ENCODE measurements at places on chromosomes 16 and 17.

DNA sequence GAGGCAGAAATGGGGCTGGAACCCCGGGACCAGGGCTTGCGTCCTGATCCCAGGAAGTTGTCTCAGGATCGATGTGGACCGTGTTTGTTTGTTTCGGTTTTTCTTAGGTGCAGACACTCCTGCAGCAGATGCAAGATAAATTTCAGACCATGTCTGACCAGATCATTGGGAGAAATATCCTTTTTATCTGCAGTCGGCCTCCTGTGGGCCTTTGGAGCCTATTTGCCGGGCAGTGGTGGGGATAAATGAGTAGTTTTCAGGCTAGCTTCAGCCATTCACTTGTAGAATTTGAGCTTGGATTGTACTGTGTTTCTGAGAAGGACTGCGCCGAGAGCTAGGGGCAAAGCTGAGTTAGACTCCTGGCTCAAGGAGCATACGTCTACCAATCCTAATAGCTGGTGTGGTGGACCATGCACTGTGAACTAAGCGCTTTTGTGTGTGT lies 816 bp downstream of the HSBP1 start:
- DNase-seq = no peak

GRCh38 chr16:19601083-19601976 lies 45.8 kb downstream of the VPS35L start:
- DNase-seq = peak; percentile 36

DNA sequence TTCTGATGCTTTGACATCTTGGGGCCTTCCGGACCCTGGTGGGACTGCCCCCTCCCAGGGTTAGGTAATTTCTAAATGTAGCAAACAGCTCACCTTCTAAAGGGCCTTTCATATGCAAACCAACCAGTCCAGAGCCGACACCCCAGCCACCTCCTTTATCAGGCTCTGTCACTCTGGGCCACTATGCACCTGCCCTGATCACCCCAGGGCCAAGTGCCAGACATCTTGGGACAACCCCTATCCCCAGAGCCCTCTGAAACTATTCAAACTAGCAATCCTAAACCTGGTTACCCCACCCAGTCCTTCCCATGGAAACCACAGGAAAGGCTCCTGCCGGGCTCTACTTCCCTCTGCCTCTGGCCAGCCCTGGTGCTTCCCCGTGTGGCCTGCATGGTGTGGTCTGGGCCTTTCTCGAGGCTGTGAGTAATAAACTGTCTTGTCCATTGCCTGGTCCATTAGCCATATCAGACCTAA lies 91.2 kb upstream of the TNRC6C start:
- DNase-seq = no peak

GRCh38 chr16:4795181-4795827 lies at the start of gene SMIM22:
Gene SMIM22, plus strand, starts transcription at chr16:4795369. Its CDS starts 366 bp downstream, at chr16:4795735.
- DNase-seq = no peak

- DNase-seq = no peak
These were observed 9.7 kb upstream of the CCL2 start for GRCh38 chr17:34245351-34245905.
